ENCODE measurements at places on chromosomes 5 and 9. TPM values are rescaled to one million over a fixed set of nuclear protein-coding genes. Genes with fewer than 3 reads are reported as not detected.

Gene DMGDH
- 3.8 TPM for total RNA-seq

Gene CATSPER3
- 0.45 TPM for total RNA-seq

Gene ADAMTSL2
- total RNA-seq: 1.8 TPM

Gene BAAT
- not detected for total RNA-seq

Gene CCDC69
- 0.36 TPM for total RNA-seq

Gene GRM6
- total RNA-seq: 0.27 TPM

Gene STOM
- total RNA-seq: 42.6 TPM

GRCh38 chr5:139982157-139982974, 60.7 kb downstream of the NRG2 start:
- no peak for DNase-seq

DNA sequence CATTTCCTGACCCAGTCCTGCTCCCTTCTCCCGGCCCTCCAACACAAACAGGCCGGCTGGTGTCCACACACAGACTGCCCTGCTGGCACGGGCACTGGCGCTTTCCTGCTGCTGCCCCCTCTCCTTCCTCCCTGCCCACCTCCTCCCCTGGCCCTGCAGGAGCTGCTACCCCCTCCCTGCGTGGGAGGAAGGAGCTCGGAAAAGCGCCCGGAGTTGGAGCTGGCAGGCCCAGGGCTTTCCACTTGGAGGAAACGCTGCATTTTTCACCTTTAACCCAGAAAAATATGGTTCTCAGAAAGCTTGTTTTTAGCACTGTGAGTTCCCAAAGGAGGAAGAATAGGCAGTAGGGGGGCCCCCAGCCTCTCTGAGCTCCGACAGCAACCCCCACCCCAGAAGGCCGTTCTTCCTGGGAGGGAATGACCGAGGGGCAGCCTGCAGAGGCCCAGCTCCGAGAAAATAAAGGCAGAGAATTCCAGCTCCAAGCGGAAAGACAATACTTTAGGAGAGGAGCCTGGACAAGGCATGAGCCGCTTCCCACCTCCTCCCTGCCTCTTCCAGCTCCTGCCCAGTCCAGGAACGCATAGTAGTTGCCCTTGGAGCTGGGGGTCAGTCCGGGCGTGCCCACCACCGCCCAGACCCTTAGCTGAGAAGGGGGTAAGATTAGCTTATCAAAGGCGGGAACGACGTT, 88.9 kb downstream of the LIFR start:
- DNase-seq: peak; percentile 48

GRCh38 chr5:54390015-54390414, 65.5 kb upstream of the HSPB3 start:
- DNase-seq: peak; percentile 39

DNA sequence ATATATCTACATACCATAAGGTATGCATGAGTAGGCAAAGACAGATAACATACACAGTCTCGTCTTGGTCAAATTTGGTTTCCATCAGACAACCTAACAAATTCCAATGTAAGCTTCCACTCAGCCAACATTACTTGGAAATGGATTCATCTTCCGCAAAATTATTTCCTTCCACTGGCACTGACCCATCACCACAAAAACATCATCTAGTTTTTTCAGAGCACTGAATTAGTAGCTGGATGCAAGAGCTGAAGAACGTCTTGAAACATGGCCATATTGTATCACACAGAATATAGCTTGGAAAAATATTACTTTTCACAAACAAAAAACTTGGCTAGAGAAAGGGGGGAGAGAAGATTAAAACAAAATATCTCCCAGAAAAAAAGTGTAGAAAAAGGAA, 73.5 kb downstream of the EFNA5 start:
- DNase-seq: no peak

DNA sequence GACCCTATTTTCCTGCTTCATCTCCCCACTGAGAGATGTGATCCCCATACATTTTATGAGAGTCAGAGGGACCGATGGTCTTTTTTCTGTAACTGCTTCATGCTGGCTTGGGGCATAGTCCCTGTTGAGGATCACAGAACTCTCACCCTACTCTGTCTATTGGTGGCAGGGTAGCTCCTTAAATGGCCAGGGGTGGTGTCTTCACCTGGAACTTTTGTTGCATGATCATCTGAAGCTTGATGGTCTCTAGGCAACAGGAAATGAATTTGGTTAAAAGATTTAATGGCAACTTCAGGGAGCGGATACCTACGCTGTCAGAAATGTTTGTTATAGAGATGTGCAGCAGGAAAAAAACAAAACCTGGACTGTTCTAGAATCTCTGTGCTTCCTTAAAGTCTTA, 87.0 kb upstream of the GLIS3 start:
- no peak for DNase-seq

- no peak for DNase-seq
Measured at GRCh38 chr9:104577263-104577662, 8.3 kb downstream of the OR13C8 start.

DNA sequence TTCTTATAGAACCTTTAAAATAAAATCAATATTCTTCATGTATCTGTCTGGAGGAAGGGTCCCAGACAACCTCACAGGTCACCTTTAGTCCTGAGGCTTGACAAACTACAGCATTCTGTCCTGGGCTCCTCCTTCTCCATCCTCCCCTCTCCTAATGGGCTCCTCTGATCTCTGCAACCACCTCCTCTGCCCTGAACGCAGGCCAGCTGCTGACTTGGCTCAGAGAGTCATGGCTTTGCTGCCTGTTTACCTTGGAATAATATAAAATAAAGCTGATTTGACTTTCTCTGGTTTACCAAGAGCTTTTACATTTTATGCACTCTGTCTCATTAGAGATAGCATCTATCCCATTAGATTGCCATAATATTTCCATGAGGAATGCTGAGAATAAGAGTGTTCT, 159.4 kb downstream of the SEMA6A start:
- no peak for DNase-seq

DNA sequence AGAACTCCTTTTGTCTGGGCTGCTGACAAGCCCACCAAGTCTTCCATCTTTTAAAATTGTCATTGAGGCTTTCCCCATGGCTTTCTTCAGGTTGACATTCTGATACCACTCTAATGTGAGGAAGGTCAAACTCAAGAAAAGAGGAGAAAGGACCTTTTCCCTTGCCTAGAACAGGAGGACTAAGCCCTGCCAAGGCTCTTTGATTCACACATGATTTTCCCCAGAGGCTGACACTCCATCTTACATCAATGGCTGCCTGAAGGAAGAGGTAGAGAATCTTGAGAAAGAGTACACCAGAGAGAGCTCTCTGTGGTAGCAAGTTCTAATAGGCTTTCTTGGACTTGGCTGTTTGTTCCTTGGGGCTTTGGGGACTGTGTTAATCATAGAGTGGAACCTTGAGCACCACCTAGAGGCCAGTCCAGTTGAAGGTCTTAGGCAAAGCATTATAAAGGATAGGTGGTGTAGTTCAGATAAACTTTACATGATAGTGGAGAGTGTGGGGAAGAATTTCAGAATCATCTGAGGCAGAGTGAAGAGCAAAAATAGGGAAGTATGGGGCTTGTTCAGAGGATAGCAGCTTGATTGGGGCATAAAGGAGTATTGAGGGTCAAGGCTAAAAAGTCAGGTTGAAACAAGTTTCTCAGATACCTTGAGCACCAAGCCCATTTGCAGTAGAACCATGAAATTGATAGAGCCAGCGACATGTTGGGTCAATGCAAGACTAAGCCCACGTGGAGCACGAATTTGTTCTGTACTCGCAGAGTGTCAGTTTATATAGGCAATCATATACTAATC, 36.7 kb downstream of the NDFIP1 start:
- DNase-seq: peak; percentile 51

GRCh38 chr9:73038613-73039012, 85.8 kb upstream of the ALDH1A1 start:
- no peak for DNase-seq

DNA sequence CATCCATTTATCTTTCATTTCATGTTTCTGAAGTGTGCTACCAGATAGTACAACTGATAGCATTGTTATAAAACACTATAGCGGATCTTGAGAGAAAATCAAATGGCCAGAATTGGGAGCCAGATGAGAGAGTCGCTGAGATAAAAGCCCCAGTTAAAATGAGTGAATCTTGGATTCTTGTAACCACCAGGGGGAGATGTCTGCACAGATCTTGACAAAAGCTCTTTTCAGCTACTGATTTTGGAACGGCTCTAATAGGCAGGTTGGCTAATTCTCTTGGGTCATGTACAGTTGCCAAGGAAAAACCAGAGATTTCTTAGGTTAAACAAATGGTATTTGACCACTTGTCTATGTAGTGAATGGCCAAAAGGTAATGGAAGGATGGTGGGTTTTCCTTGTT, 21.7 kb downstream of the F2RL2 start:
- DNase-seq: peak; percentile 8

DNA sequence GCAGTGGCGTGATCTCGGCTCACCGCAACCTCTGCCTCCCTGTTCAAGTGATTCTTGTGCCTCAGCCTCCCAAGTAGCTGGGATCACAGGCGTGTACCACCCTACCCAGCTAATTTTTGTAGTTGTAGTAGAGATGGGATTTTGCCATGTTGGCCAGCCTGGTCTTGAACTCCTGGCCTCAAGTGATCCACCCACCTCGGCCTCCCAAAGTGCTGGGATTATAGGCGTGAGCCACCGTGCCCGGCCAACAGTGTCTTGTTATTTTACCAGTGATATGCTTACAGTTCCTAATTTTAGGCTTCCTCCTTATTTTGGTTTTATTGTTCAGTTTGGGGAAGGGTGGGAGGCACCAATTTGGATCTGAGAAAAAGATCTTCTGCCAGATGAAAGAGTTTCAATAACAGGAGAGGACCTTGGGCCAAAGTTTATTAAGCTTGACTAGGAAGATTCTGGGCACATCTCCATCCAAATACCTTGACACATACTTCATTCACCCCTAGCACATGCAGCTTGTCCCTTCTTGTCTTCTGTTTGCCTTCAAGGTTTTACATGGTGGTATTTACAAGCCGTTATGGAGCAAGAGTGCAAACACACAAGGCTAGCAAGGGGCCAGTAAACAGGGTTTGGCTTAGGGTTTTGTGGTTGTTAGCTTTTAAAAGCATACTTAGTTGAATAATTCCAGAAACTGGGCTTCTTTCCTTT, 168.1 kb upstream of the DMRT1 start:
- no peak for DNase-seq

GRCh38 chr5:135329066-135329912, 69.7 kb downstream of the MACROH2A1 start:
- DNase-seq: no peak

DNA sequence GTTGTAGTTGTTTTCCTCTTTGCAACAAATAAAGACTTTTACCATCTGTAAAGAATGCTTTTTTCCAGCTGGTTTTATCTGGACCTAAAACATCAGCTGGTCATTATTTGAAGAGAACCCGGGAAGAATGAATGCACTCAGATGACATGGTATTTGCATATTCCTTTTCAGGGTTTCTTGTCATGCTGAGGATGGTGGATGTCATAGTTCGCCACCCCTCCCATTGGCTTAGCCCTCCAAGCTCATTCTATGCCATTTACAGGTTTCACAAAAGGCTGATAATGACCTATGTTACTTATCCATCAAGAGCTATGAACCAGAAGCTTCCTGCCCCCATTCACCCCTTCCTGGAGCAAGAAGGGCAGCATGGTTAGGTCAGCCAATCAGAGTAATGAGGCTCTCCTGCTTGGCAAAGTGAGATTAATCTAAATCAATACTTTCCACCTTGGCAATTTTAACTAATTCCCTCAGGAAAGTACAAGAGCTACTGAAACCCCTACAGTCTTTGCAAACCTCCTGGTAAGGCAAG, 440.5 kb upstream of the TLE4 start:
- DNase-seq: no peak

GRCh38 chr9:101271102-101271501, 113.7 kb downstream of the BAAT start:
- DNase-seq: no peak

GRCh38 chr9:130319944-130320712, 54.6 kb downstream of the HMCN2 start:
- no peak for DNase-seq

DNA sequence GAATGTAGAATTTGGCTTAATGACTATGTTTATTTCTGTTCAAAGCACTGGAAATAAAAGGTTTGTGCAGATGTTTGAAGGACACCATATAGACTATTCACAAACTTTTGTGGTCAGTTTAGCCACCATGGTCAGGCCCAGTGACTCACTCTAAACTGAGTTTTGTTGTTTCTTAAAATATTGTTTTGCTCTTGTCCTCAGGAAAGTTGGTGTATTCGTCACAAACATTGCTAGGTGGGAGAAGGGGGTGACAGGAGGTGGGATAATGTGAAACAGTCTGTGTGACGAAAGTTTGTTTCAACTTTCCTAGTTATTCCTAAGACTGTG, 35.0 kb upstream of the LIFR start:
- DNase-seq: no peak

DNA sequence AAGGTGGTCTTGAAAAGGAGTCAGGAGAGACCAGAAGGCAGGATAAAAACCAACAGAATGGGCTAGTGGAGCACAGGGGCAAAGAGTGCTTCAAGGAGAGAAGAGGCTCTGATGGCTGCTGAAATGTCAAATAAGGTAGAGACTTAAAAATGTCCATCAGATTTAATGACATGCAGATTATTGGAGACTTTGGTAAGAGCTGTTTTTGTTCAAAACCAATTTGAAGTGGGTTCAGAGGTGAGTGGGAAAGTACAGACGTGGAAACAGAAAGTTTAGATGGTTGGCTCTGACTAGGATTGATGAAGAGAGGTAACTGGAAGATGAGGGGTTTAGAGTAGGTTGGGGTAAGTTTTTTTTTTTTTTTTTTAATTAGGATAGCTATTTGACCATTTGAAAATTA, 14.1 kb downstream of the SLC25A46 start:
- DNase-seq: no peak
